ENCODE measurements at places on chromosomes 1 and 21.
A peak's percentile ranks its signal among the peaks of the same experiment; 100 is the strongest.

GRCh38 chr1:226978432-226979114 is 38.5 kb downstream of the COQ8A start:
- no peak for DNase-seq

DNA sequence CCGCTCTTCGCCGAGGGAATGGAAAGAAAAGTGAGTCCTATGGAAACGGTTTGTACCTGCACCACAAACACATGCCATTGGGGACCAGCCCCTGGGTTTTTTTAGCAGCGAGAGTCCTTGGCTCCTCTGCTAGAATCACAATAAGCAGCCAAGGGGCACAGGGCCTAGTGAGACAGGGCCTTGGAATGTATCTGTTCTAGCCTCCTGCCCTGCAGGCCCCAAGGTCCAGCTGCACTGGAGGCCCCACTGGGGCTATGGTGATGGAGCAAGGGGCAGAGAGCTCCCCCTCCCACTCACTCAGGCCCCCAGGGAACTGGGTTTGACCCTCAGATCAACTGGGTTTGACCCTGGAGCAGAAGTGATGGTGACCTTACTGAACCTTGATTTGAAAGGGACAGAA is 14.4 kb downstream of the SHISA4 start:
- no peak for DNase-seq

DNA sequence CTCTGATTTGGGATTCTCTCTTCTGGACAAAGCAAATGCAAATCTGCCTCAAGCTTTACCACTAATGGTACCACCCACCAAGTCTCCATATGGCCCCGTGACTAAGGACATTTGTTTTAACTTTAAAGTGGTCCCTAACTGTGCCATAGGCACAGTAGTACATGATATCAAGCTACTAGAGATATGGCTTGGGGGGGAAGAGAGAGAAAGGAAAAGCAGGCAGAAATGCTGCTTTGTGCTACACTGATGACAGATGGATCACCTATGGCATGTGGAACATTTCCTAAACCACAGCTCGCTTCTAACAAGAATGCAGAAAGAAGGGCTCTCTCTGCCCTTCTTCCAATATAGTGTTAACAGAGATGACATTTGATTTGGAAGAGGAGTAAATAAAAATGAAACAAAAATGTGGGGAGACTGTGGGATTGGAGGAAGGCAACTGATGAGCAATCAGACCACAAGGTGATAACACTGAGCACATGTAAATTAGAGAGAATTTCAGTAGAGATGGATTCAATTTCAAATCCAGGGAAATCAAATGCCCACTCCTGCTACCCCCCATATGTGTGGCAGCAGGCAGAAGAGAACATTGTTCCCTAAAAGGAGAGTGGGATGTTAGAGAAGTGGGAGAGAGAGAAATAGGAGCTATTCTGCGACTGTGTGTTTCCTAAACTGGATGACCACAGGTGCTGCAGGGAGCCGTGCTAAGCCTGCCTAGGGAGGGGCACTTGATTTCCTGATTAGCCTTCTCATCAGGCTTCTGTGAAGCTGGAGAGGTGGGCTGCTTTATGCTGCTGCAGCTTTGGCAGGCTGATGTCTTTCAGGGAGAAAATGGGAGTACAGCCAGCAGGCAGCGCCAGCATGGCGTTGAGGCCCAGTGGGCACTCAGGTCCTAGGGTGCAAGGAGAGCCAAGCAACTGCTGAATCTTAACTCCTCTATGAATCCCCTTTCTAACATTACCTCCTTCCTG is 75.3 kb downstream of the ZNF648 start:
- no peak for DNase-seq

GRCh38 chr1:41740630-41741239 is 178.0 kb downstream of the HIVEP3 start:
- DNase-seq = no peak

DNA sequence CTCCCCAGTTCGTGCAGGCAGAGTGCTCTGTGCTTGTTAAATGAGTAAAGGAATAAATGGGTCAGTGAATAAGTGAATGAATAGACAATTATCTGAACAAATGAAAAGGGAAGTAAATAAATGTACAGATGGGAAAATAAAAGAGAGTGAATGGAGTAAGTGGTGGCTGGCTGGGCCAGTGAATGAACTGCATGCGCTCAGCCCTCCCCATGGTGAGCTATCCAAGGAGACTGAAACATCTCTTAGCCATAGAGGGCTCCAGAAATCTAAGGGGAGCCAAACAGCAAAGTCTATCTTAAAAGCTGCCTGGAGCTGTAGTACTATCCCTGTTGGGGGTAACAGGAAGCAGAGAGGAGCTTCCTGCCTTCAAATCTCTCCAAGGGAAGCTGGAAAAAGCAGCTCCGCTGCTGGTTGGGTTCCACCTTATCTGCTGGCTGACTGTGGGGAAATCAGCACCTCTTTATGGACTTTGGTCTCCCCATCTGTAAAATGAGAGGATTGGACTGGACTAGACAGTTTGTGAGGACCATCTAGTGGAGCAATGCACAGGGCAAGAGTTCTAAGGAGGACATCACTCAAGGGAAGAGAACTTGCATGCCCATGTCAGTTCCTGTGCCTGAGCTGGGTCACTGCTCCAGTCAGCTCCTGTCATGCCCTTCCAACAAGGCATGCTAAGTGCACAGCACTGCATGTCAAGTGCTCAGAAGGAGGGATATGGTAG is 77.9 kb downstream of the TRABD2B start:
- no peak for DNase-seq

- DNase-seq = no peak
These were observed 125.1 kb downstream of the MRPS6 start for GRCh38 chr21:34198231-34199120.

GRCh38 chr1:38489844-38490270 is 369.7 kb downstream of the RRAGC start:
- peak; percentile 33 for DNase-seq

DNA sequence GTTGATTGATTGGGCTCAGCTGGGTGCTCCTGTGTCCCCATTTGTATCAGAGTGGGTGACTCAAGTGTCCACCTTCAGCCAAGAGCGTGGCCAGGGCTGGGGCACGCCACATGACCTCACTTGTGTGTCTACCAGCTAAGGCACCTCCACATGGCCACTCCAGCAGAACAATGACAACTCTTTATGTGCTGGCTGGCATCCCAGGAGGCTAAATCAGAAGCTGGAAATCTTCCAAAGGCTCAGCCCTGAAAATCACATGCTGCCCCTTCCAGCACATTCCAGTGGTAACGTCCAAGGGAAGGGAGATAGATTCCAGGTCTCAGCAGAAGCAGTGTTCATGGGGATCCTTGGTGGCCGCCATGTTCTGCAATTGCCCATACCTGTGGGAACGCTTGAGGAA is 585.5 kb downstream of the AJAP1 start:
- no peak for DNase-seq

GRCh38 chr1:78591971-78592370 is 28.3 kb upstream of the IFI44L start:
- no peak for DNase-seq

DNA sequence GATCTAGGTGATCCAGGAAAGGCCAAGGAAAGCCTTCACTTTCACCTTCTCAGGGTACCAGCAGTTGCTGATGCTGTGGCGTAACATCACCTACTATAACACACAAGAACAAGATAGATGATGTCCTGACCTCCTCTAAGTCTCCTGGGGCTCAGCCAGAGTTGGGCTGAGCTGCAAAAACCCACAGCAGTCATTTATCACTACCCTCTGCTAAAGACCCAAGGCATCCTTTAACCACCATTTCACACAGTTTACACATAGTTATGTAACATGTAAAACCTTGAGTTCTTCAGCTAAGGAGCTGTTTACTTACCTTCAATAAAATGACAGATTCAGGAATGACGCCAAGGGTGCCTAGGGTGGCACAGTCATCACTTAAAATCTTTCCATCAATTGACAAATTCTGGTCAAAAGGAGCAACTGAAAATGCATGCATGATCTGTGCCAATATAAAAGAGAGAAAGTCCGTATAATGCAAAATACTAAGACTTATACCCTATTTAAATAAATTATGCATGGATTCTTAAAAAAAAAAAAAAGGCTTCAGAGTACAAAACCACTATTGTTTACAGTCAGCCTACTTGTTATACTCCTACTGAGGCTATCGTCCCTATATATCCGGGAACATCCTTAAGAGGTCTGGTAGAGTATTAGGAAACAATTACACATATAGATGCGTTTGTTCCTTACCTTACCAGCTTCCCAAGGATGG is 20.7 kb upstream of the RAP1GAP start:
- no peak for DNase-seq

DNA sequence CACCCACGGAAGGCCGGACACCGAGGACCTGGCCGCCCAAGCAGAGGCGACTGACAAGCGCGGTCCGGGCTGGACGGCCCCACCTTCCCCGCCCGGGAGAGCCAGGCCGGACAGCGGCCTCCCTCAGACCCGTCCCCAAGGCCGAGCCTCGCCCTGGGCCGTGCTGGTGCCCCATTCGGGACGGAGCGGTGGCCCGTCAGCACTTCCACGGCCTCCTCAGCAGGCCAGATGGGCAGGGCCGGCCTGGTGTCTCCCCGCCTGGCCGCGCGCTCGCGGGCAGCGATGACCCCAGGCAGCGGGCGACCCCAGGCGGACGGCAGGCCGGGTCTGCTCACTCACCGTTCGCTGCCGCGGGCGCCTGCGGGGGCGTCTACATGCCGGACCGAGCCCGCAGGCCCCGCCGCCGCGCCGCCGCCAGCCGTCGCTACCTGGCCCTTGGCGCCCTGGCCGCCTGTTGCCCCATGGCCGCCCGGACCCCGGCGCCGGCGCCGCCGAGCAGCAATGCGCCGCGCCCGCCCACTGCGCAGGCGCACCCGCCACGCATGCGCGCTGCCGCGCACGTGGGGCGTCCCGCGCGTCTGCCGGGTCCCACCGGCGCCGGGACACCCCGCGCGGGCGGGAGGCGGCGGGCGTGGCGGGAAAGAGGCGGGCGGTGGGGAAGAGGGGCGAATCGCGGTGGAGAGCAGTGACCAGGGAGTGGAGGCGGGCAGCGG is at the start of gene NADK:
TSS of gene NADK (minus strand) at position 521 of the 713 bp plus-strand sequence. CDS start 13,064 bp downstream, outside the sequence.
- peak; percentile 62 for DNase-seq

DNA sequence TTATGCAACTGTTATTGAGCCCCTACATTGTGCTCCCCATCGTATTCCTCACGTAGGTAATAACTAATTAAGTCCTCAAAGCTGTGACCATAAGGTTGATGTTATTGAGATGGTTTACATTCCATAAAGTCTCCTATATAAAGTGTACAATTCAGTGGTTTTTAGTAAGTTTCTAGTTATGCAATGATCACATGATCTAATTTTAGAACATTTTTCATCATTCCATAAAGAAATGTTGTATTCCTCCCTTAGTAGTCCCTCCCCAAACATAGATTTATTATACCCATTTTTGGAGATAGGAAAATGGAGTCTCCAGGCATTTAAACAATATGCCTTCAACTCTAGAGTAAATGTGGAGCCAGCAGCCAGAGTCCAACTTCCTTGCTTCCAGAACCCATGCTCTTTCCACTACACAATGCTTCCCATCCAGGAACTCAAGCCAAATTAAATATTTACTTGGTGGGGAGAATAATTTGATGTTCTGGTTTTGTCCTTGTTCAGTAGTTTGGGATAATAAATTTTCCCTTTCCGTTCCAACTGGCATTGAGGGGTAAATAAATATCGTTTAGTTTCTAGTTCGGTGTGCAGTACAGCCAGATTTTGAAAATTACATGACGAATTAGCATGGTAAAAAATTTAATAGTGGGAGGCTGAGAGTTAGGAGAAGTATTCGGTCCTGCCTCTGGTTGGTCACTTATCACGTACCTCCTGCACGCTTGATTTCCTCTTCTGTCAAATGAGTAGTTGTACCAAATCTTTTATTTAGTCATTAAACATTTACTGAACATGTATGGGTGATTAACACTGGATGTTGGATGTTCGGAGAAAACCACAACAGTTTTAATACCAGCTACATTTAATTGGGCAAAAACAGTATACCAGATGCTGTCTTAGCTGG is 66.3 kb downstream of the CACHD1 start:
- DNase-seq = no peak

DNA sequence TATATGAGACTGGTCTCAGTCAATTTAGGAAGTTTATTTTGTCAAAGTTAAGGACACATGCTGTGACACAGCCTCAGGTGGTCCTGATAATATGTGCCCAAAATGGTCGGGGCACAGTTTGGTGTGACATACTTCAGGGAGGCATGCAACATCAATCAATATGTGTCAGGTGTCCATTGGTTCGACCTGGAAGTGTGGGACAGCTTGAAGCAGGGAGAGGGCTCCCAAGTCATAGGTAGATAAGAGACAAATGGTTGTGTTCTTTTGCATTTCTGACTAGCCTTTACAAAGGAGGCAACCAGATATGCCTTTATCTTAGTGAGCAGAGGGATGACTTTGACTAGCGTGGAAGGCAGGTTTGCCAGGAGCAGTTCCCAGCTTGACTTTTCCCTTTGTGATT is 4.5 kb upstream of the ERVH48-1 start:
- DNase-seq = no peak

DNA sequence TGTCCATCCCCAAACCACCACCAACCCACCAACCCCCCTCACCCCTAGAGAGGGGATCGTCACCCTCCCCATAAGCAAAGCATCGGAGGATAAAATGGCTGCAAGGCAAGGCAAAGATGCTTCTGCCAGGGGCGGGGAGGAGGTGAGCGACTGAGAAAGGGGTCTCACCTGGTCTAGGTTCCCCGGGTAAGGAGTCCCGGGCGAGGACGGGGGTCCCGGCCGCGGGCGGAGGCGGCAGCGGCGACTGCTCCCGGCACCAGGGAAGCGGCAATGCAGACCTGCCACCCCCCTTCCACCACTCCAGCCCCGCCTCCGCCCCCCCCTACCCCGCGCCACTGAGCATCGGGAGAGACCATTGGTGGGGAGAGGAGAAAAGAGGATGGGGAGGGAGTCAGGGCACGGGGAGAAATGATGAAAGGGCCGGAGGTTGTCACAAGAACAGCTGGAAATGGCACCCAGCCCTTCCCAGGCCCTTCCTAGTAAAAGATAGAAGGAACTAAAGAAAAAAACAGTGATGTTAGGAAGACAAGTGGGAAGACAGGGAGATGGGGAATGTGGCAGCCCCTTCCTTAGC is at the start of gene SV2A:
TSS of gene SV2A (minus strand) at position 274 of the 574 bp plus-strand sequence. CDS start 4,004 bp downstream, outside the sequence.
- DNase-seq = peak; percentile 35

GRCh38 chr1:84959294-84959693 is 37.6 kb downstream of the MCOLN2 start:
- DNase-seq = no peak

GRCh38 chr1:45785583-45785982 is 17.8 kb upstream of the MAST2 start:
- peak; percentile 2 for DNase-seq

GRCh38 chr1:210684466-210685294 is 356.0 kb downstream of the HHAT start:
- no peak for DNase-seq

DNA sequence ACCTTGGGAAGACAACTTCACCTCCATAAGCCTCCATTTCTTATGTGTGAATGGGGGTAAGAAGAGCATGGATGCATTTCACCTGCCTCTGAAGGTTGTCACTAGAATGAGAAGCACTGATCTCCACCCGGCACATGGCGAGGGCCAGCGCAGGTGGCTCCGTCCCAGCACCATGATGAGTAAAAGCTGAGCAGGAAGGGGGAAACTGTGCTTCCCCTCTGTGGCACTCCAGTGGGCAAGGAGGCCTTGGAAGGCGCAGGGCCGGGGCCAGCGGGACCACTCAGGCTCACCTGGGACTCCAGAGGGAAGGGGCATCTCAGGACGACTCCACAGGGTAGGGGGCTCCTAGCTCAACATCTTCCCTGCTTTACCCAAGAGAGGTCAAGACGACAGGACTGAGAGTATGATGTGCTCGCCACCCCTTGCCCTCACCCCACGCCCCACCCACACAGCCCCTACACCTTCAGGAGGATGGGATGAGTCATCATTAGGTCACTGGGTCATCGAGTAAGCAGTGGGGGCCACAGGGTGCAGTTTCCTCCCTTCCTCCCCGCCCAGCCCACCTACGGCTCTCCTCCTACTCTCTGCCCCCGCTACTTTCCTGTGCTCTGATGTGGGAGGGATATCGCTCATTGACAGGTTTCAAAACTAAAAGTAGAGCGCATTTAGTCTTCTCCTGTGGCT is 112.1 kb downstream of the HIVEP3 start:
- peak; percentile 21 for DNase-seq
